ENCODE measurements at places on chromosomes 11 and 22. TPM values are rescaled to one million over a fixed set of nuclear protein-coding genes. Genes with fewer than 3 reads are reported as not detected.

Gene OR8G5
- total RNA-seq, result not detected

Gene DEFB131B
- total RNA-seq, result not detected

Gene P2RX6
- 1.6 TPM for total RNA-seq

Gene PRR33
- 0.18 TPM for total RNA-seq

Gene RFPL2
- total RNA-seq, result 1.2 TPM

Gene C11orf86
- total RNA-seq, result not detected

Gene TRIM29
- 3.7 TPM for total RNA-seq

Gene APOL3
- total RNA-seq, result not detected

Gene OR8D1
- not detected for total RNA-seq
